CD4-positive, alpha-beta T cell treated with Interleukin-6 at 100 ng/mL for 8 hours (primary cell): ENCODE measurements at places on chromosomes 4 and X.

- DNase-seq = peak; percentile 19
Observed at GRCh38 chr4:101790521-101791181, at the start of gene BANK1. BANK1 (plus strand) TSS chr4:101790730; CDS start chr4:101790881, 151 bp downstream.

GRCh38 chrX:54825716-54826438 lies 18.3 kb downstream of the MAGED2 start:
- DNase-seq = no peak

- no peak for DNase-seq
Observed at GRCh38 chrX:133653358-133653757, 238.1 kb upstream of the GPC4 start.

- no peak for DNase-seq
Observed at GRCh38 chr4:101274888-101275752, 72.2 kb downstream of the PPP3CA start.

GRCh38 chr4:53197772-53198142 lies 168.1 kb downstream of the SCFD2 start:
- no peak for DNase-seq

GRCh38 chr4:3372264-3372932 lies 69.4 kb upstream of the HGFAC start:
- DNase-seq = no peak
